ENCODE measurements at places on chromosomes 5 and 9.

GRCh38 chr5:137281201-137281600, 217.9 kb downstream of the SPOCK1 start:
- no peak for DNase-seq

- no peak for DNase-seq
Measured at GRCh38 chr9:134962065-134962972, 44.6 kb upstream of the FCN1 start.

DNA sequence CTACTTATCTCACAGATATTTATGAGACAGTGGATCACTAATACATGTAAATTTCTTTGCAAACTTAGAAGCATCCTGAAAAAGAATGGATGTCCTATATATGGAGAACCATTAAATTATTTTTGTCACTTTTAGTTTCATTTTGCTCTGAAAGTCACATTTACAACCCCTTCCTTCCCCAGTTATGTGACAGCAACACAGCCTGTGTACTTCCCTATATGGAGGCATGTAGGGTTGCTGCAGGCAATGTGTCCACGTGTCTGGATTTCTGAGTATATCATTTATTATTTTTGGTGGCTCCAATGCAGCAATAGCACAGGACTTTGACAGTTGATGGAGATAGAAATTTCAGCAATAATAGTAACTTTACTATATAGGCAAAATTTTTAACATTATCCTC, 156.4 kb downstream of the ST8SIA4 start:
- no peak for DNase-seq

GRCh38 chr9:132630116-132630515, 39.7 kb downstream of the DDX31 start:
- no peak for DNase-seq

Data from NCI-H510A treated with DMSO at 0.1 percent for 48 hours (cell line).